Stimulated activated CD4-positive, alpha-beta T cell treated with anti-CD3 and anti-CD28 coated beads, Interleukin-1b, Interleukin-23, amount 100 ng/mL, for 24 hours (primary cell): ENCODE measurements at places on chromosomes 11 and 22.

GRCh38 chr22:31329029-31329428 is 17.1 kb downstream of the PATZ1 start:
- no peak for DNase-seq

- no peak for DNase-seq
These were observed 14.9 kb downstream of the ADAMTS8 start for GRCh38 chr11:130413405-130414106.

DNA sequence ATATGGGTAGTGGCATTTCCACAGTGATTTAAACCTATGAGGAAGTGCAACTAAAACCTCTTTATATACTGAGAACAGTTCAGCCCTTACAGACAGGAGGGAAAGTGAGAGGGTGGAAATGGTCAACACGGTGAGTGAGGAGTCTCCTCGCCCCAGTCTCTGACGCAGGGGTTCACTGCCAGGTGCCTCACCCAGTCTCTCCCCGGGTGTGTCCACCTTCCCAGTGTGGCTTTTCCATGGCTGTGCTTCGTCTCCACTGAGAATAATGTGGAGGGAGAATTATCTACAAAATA is 116.6 kb upstream of the TOP3B start:
- no peak for DNase-seq

DNA sequence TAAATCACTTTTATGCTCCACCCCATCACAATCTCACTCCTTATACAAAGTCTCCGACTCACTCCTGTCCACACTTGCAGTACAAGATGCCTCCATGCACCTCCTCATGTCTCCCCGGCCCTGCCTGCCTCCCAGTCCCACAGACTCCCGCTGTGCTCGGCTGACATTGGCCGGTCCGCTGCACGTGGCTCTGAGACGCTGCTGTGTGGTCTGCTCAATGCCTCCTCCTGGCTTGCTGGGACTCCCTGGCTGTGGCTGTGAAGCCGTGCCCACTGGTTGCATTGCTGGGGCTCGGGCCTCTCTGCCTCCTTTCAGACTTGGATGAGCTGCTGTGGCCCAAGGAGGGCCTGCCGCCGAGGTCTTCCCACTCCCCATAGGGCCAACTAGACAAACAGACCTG is 224.0 kb upstream of the B3GAT1 start:
- DNase-seq, result no peak

DNA sequence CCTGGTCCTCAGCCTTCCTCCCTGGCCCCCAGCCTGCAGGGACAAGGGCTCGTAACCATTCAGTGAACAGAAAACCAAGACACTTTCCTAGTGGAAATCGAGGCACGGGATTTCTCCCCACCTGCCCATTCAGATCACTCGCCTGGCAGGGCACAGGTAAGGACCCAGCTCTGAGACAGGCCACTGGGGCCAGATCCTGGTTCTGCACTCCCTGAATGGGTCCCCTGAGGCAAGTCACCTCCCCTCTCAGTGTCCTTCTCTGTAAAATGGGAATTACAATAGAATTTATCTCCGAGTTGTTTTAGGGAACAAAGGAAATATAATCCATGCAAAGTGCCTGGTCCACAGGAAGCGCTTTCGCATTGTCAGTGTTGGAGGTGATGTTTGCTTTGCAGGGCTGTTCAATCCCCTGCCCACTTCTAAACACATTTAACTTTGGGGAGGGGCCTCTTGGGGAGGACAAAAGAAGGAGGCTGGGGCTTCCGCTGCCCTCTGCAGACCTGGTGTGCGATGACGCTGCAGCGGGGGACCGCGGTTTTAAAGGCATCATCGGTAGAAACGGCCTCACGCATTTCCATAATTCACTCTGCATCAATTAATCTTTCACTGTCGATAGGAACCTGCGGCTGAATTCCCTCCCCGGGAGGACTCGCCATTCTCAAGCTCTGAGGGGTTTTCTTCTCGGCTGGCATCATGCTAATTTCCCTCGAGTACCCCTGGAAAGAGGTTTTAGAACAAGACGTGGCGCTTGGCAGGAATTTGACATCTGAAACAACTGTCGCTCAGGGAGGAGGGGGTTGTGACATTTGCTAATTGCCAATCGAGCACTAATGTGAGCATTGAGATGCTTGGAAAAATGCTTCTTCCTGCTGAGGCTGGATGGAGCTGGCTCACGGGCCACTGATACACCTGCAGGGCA is 70.4 kb upstream of the FGF3 start:
- DNase-seq, result no peak

DNA sequence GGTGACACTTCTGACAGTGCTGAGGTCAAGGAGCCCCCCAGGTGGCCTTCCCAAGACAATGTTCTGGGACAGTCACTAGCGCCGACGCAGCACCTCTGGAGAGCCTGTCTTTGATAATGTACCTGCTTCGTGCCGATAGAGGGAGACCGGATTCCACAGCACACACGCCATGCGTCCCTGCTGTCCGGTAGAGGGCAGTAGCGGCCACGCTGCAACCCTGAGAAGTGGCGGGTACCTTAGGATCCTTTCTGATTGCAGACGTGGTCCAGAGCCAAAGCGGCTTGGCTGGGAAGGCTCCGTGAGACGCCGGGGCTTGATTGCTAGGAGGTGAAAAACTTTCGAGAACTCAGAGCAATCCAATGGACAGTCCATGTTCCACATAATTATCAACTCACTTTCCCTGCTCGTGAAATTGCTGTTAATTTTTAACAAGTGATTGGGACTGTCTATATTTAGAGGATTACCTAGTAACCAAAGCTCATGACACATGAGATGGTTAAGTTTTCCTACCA is 11.4 kb upstream of the BARX2 start:
- peak; percentile 68 for DNase-seq

GRCh38 chr22:41876675-41877074 is 38.2 kb downstream of the SHISA8 start:
- no peak for DNase-seq

GRCh38 chr11:109306322-109306721 is 115.7 kb upstream of the C11orf87 start:
- DNase-seq, result no peak

DNA sequence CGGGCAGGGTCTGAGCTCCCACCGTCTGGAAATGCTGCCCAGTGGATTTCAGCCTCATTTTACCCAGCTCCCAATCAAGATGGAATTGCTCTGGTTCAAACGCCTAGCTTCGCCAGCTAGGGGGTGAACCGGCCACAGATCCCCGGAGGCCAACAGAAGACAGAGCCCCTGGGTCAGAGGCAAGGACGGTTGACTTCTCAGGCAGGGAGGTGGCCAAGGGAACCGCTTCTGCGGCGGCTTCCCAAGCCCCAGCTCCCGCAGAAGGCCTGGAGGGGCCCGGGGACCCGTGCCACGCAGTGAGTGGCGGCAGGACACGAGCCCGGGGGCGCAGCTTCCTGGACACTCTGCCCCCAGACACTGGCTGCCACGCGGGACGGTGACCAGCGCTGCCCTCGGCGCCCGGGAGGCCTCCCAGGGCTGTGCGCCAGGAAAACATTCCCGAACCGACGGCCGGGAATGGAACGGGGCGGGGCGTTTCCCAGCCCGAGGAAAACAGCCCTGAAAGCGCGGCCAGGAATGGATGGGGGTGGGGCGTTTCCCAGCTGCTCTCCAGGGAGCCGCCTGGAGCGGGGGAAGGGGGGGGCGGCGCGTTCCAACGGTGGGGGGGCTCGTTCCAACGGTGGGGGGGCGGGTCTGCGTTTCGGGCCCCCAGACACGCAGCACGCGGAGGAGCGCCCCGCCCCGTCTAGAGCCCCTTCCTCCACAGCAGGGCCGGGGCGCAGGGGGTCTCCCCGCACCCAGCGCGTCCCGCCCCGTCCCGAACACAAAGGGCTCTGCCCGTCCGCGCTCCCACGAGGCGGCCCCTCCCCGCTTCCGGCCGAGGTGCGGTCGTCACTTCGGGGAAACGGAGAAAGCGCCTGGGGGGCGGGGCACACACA is 13.5 kb upstream of the B4GALNT4 start:
- DNase-seq, result peak; percentile 65

- DNase-seq, result no peak
These were observed 1.3 kb upstream of the SLC25A45 start for GRCh38 chr11:65383778-65384177.
